ENCODE measurements at places on chromosomes 12 and 14. TPM values are rescaled to one million over a fixed set of nuclear protein-coding genes. Genes with fewer than 3 reads are reported as not detected.

SLC10A1 gene
- total RNA-seq: not detected

KRT77 gene
- not detected for total RNA-seq

TPPP2 gene
- not detected for total RNA-seq

CCDC88C gene
- 0.67 TPM for total RNA-seq

RPS6KA5 gene
- 1.3 TPM for total RNA-seq

ZNF385A gene
- 2.5 TPM for total RNA-seq

KCNH5 gene
- total RNA-seq: 0.17 TPM

TEX52 gene
- not detected for total RNA-seq

CLEC9A gene
- not detected for total RNA-seq

ADCY4 gene
- total RNA-seq: 0.17 TPM

IFNG-AS1 gene
- not detected for total RNA-seq
